ENCODE measurements at places on chromosomes 7 and 10.
A peak's percentile ranks its signal among the peaks of the same experiment; 100 is the strongest.

GRCh38 chr10:31343551-31343950, 24.5 kb downstream of the ZEB1 start:
- no peak for DNase-seq

GRCh38 chr7:27151341-27151930, 947 bp downstream of the HOXA3 start:
- no peak for DNase-seq

GRCh38 chr7:69403169-69403568, 195.1 kb upstream of the AUTS2 start:
- DNase-seq = no peak

DNA sequence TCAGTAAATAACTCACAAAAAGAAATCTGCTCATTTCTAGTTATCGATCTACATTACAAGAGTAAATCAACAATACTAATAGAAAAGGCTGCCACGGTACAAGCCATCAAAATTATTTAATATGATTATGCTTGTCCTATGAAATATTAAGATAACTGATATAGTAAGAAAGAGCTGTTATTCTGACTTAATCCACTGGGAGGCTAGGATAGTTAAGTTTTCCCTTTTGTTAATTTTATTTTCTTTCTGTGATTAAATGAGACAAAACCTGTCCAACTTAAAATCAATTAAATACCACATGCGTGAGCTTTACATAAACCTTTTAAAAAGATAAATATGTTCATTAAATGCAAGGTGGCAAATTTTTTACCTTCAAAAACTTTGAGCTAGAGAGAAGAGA, 114.8 kb downstream of the LMBR1 start:
- DNase-seq = no peak

GRCh38 chr10:80075781-80076180, 2.7 kb upstream of the TMEM254 start:
- DNase-seq = peak; percentile 25

GRCh38 chr10:13784067-13784466, 197.3 kb downstream of the PRPF18 start:
- no peak for DNase-seq

DNA sequence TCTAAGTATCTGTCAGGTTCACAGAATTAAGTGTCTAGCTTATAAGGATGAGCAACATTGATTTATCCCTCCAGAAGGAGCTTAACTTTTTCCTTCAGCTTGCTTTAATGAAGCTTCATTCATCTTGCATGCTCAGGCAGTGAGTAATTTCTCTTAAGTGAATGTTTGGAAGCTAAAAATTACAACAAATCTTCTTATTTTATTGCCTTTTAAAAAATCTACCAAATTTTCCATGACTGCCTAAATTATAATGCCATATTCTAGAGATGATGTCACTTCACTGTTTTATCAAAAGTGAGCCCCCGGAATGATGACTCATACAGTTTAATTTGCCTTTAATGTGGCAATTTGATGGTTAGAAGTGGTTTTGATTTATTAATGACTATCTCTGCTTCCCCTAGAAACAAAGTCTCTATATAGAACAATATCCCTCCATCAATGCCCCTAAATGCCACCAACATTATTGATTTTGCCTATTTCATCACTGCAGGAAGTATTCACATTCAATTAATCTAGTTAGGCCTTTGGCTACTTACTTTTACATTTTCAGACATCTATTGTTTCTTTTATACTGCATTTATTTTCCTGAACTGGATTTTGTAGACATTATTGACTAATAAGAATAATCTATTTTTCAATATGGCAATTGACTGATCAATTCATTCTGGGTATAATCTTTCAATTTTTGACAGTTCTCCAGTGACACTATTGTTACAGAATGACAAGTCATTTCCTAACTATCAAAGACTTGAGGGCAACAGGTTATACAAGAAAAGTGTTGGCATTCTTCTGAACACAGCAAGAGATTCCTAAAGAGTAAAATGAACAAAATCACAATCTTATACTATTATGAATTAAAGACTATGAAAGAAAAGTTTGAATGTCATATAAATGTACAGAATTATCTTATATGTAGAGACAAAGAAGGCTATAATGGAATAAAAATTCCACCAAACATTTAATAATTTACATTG, 139.3 kb upstream of the ODAD2 start:
- DNase-seq = peak; percentile 92

- peak; percentile 46 for DNase-seq
Observed at GRCh38 chr7:90262438-90262837, 17.5 kb downstream of the CFAP69 start.

All from fibroblast of skin of abdomen (primary cell).